ENCODE measurements at places on chromosomes 13 and 19.

- no peak for DNase-seq
These were observed 567.5 kb downstream of the MYO16 start for GRCh38 chr13:109196948-109197347.

DNA sequence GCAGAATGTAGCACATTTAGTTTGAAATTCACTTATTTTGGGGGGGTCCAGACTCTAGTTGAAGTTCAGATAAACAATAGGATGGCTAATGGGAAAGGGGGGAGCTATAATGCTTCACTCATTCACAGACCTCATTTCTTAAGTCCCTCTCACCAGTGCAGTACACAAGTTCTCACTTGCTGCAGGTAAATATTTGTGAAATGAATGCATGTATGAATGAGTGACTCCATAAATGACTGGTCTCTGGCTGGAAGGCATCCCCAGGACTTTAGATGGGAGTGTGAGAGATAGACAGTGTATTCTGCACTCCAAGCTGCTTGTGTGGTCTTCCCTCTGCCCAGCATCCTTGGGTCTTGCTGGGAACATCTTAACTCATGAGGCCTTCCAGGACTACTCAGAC, 169.2 kb downstream of the ZIC5 start:
- no peak for DNase-seq

- DNase-seq, result no peak
These were observed 1.6 kb upstream of the KLK10 start for GRCh38 chr19:51020988-51021651.

DNA sequence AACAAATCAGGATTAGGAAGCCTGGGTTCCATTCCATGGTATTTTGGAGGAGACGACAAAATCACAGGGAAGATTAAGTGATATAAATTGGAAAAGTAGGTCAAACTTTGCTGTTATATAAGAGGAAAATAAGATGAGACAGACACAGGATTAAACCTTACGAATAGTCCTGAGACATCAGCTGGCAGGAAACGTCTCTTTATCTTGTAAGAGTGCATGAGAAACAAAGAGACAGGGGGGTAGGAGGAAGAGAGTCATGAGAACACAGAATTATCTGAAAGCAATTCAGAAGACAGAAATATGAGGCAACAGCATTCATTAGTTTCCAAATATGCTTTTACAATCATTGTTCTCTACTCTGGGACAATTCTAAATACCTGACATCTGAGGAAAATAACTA, 310.6 kb upstream of the MIR17HG start:
- DNase-seq, result no peak

GRCh38 chr19:54206831-54207177, 6.1 kb downstream of the RPS9 start:
- DNase-seq, result no peak

- DNase-seq, result no peak
These were observed 25.8 kb downstream of the TNFSF9 start for GRCh38 chr19:6556480-6557195.

- DNase-seq, result no peak
These were observed 419 bp downstream of the MRPS31 start for GRCh38 chr13:40770609-40770933.

GRCh38 chr13:89150362-89150761, 1479.2 kb downstream of the SLITRK5 start:
- DNase-seq, result no peak

DNA sequence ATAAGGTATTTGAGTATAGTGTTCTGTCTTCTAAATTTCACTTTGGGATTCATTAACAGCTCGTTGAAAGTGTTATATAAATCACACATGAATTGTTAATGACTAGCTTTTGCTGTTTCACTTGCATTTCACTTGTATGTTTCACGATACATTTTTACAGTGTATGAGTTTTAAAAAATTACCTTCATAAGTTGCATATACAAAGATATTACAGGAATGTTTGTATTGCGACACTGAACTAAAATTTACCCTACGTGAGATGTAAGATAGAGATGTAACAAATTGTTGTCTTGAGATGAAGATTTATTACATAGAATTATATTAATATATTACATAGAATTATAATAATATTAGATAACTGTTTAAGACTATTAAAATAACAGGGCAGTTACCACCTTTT, 1.5 kb downstream of the CDC16 start:
- no peak for DNase-seq

DNA sequence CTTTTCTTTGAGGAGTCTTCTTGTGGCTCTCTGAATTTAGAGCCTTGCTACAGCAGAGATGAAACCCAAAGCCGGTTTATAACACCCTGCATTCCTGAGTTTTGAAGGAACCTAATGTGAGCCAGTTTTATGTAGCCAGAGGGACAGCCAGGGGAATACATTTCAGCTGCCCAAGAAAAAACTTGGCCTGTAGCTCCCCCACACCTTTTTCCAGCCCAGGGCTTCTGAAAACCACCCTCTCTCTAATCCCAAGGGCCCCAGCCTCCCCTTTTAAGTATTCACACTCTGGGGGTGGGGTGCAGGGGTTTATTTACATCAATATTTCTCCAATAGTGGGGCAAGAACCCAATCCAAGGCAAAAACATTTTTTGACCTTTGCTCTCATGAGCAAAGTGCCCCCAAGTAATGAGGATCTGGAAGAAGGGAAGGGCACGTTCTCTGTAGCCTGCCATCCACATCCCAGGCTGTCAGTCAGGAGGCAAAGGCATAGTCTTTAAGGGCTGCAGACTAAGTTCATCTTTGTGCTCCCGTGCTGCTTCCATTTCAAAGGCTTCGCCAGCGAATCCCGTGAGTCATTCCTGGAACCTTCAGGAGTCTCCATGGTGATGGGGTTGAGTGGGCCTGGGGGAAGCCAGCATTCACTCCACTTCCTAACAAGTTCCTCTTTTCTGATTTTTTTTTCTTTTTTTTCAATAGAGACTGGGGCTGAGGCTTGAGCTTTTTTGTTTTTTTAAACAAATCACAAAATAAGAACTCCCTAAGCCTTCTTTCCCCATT, 33.2 kb upstream of the MEDAG start:
- no peak for DNase-seq

DNA sequence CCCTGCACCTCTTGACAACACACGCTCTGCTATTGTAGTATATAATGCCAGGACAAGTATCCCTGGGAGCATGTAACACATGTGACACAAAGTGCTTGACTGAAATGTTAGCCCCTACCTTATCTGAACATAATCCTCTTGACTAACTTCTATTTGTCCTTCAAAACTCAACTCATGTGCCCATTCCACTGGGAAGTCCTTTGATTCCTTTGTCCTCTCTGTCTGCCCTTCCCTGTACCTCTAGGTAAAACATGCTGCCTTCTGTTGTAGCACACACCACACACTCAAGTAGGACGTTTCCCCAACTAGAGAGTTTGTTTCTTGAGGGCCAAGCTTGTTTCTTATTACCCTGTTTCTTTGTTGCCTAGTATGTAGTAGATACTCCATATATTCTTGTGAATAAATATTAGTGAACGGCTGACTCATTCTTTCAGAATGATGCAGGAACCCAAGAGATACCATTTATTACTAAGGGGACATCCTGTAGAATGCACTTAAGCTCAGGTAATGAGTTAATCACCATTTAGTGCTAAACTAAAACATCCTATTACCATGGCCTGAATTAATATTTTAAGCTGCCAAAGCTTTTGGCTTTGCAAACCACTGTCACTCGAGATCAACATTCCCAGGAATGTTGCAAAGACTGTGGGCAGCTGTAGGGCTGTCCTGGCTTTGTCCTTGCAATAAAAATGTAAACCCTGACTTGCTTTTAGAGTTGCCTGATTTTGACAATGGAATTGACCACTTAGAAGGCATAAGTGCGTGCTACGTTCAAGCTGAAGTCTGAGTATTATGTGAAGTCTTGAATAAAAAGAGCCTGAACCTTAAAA, 313.4 kb downstream of the COG6 start:
- no peak for DNase-seq

GRCh38 chr19:407511-408440, 1.2 kb downstream of the C2CD4C start:
- no peak for DNase-seq

- no peak for DNase-seq
These were observed 94.2 kb upstream of the WASF3 start for GRCh38 chr13:26463296-26463695.

DNA sequence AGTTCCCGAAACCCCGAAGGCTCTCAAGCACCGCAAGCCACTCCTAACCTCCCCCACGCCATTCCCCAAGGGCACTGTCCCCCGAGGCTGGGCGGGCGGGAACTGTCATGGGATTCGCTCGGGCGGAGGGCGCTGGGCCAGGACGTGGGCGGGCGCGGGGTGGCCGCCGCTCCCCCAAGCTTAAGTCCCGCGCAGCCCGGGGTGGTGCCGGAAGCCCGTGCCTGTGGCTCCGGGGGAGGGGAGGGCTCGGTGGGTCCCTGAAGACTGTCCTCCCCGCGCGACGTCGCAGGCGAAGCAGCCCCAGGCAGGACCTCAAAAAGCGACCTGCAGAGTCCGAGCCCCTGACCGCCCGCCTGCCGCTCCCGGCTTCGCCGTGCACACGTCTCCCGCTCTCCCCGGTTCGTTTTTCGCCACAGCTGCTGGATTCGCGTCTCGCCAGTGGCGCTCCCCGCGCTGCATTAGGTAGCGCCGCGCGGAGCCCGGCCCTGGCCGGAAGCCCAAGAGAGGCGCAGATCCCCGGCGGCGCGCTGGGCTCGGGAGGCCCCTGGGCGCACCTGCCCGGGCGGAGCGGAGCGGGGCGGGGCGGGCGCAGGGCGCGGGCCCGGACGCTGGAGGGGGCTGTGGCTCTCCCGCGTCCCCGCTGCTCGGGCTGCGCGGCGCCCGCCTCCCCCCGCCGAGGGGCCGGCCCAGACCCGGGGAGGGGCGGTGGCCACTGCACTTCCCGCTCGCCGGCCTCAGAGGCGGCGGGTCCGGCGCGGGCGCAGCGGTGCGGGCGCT, at the start of gene FARP1:
Gene FARP1 (plus strand): TSS at position 715 of the 777 bp plus-strand sequence. CDS start 70,149 bp downstream, outside the sequence.
- DNase-seq, result peak; percentile 8

- DNase-seq, result no peak
These were observed 25.3 kb downstream of the PEPD start for GRCh38 chr19:33496038-33496895.

- no peak for DNase-seq
These were observed 7.9 kb upstream of the PEAK3 start for GRCh38 chr19:2289714-2290435.

DNA sequence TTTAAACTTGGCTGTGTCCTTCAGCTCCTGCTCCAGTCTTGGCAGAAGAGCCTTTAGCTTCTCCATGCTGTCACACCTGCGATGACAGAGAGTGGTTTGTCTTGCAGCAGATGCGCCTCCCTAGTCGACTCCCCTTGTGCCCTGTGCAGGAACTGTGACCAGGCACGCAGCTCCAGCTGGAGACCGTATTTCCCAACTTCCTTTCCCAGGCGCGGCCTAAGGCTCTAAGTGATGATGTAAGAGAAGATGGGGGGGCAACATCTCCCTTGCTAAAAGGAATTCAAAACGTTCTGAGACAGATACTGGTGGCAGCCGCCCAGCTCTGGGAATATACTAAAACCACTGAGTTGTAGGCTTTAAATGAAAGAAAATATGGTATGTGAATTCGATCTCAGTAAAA, 16.3 kb downstream of the DCUN1D2 start:
- no peak for DNase-seq

DNA sequence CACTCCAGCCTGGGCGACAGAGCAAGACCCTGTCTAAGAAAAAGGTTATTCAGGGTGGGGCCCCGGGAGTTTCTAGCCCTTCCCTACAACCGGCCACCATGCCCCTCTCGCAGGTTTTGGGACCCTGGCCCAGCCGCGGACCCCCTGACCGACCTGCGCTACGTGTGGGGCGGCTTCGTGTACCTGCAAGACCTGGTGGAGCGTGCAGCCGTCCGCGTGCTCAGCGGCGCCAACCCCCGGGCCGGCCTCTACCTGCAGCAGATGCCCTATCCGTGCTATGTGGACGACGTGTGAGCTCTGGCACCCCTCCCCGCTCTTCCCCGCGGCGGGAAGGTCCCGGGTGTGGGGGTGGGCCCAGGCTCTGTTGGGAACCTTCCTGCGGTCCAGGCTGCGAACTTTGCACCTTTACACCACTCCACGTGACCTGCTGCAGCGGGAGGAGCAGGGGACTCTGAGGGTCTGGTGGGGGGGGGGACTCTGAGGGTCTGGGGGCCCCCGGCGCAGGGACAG, 6.3 kb downstream of the ABCA7 start:
- DNase-seq, result no peak

- no peak for DNase-seq
These were observed 138.9 kb upstream of the USP29 start for GRCh38 chr19:56980906-56981305.

GRCh38 chr19:1097810-1098176, 2.6 kb upstream of the POLR2E start:
- no peak for DNase-seq

GRCh38 chr19:30444253-30444671, 72.1 kb downstream of the ZNF536 start:
- no peak for DNase-seq

DNA sequence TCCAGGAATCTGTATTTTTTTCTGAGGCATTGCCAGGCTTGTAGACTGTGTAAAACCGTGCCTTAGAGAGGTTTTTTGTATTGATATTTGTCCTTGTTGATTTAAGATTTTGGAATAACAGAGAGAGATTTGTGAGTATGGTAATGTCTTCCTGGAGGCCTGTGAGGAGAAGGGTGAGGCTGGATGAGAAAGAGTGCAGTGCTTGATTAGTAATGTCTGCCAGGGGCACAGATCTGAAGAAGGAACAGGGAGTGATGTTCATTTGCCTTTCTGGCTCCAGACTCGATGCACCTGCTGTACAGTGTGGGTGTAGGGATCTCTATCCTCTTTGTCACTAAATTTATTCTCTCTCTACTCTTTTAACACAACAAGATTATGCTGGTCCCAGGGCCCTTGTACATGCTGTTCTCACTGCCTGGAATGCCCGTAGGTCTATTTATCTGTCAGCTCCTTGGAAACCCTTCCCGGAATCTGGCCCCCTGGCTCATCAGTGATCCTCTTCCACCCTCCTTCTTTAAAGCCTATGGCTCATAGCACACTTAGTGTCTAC, 4.2 kb downstream of the FIZ1 start:
- no peak for DNase-seq

- DNase-seq, result no peak
These were observed 42.5 kb upstream of the SCEL start for GRCh38 chr13:77492982-77493381.

- DNase-seq, result no peak
These were observed 9.7 kb upstream of the GPR18 start for GRCh38 chr13:99267927-99268326.

Measured in stimulated activated CD8-positive, alpha-beta memory T cell treated with anti-CD3 and anti-CD28 coated beads, Interleukin-2, amount 100 ng/mL, for 48 hours (primary cell).